Head of caudate nucleus (tissue), 42 donors: ENCODE measurements at places on chromosomes 7 and 10.
A peak's percentile ranks its signal among the peaks of the same experiment; 100 is the strongest.

- no peak for DNase-seq
Observed at GRCh38 chr7:71491336-71491735, 359.4 kb downstream of the GALNT17 start.

DNA sequence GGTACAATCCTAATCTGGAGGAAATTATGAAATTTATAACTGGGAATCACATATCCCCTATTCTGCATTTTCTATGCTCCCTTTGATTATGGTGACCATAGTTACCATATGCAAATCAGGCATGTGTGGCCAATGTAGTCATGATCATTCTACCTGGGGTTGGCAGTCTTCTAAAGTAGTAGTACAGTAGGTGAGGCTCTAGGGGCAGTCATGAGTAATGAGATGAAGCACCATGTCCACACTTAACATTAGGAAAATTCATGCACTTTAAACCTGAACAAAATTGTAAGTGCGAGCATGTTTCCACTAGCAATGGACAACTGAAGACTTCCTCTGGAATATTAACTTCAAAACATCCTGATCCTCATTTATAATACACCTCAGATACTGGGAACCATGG is 545.9 kb downstream of the SUGCT start:
- DNase-seq = no peak

- no peak for DNase-seq
Observed at GRCh38 chr10:96955794-96956193, 123.7 kb downstream of the LCOR start.

GRCh38 chr10:33963729-33964128 is 629.3 kb upstream of the NRP1 start:
- no peak for DNase-seq

- DNase-seq = no peak
Observed at GRCh38 chr7:46544396-46545008, 623.4 kb upstream of the IGFBP3 start.

GRCh38 chr7:140160308-140160707 is 16.5 kb downstream of the KDM7A start:
- DNase-seq = no peak

- no peak for DNase-seq
Observed at GRCh38 chr10:78754269-78755062, 314.3 kb upstream of the ZMIZ1 start.

GRCh38 chr7:147798001-147798400 is 792.6 kb upstream of the C7orf33 start:
- no peak for DNase-seq

DNA sequence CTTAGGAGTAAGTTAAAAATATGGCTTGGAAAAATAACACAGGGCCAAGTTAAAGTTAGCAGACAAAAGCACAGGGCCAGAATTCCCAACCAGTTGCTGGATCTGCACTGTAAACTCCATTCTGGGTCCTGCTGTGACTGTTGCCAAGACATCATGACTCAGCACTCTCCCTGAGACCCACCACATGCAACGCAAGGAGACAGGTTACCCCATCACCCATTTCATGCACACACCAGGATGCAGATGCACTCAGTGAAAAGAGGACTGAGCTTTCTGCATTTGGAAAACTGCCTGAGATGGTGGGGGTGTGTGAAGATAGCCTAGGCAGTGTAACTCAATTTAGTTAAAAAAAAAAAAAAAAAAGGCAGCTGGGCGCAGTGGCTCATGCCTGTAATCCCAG is 97.6 kb upstream of the ZNF438 start:
- DNase-seq = no peak

GRCh38 chr10:5381187-5381586 is 16.4 kb downstream of the UCN3 start:
- DNase-seq = no peak

- DNase-seq = no peak
Observed at GRCh38 chr7:386385-386784, 96.4 kb downstream of the FOXL3 start.

DNA sequence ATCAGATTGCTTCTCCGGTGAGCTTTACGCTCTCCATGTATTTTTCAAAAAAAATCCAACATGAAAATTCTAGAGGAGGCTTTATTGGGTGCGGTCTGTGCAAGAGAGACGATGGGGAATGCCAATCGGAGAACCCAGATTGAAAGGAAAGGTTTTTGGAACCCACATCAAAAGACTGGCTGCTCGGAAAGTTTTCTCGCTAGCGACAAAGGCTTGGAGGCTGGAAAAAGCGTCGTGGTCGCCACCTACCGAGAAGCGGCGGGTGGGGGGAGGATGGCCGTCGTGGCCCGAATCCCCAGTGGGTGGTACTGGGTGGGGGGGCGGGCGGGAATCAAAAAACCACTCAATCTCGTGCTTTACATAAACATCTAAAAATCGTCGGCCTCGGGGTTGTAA is 1.1 kb upstream of the GTF2I start:
- DNase-seq = peak; percentile 81

GRCh38 chr10:124596116-124596785 is 134.6 kb downstream of the LHPP start:
- DNase-seq = no peak

- no peak for DNase-seq
Observed at GRCh38 chr10:62178568-62178967, 90.1 kb downstream of the RTKN2 start.

GRCh38 chr10:119546009-119546408 is 3.5 kb upstream of the RGS10 start:
- no peak for DNase-seq

- DNase-seq = no peak
Observed at GRCh38 chr7:37356911-37357636, 91.6 kb downstream of the ELMO1 start.

DNA sequence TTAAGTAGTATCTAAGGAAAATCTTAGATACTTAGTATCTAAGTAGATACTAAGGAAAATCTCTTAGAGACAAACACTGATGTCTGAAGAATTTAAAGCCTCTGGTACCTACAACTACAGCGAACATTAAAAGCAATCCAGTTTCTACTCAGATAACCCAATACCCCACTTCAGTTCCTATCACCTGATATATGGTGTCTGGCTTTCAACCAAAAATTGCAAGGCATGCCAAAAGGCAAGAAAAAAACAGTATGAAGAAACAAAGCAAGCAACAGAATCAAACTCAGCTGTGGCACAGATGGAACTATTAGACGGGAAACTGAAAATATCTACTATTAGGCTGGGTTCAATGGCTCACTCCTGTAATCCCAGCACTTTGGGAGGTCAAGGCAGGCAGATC is 31.1 kb downstream of the ARHGAP12 start:
- no peak for DNase-seq

DNA sequence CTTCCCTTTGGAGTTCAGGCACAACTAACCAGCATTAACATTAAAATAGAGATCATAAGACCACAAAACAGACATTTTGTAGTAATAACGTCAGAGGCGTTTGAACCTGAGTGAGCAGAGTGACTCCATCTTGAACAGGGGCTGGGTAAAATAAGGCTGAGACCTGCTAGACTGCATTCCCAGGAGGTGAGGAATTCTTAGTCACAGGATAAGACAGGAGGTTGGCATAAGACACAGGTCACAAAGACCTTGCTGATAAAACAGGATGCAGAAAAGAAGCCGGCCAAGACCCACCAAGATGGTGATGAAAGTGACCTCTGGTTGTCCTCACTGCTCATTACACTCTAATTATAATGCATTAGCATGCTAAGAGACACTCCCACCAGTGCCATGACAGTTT is 493.2 kb upstream of the AUTS2 start:
- DNase-seq = no peak

- DNase-seq = no peak
Observed at GRCh38 chr10:60649485-60650377, 128.5 kb upstream of the CDK1 start.

DNA sequence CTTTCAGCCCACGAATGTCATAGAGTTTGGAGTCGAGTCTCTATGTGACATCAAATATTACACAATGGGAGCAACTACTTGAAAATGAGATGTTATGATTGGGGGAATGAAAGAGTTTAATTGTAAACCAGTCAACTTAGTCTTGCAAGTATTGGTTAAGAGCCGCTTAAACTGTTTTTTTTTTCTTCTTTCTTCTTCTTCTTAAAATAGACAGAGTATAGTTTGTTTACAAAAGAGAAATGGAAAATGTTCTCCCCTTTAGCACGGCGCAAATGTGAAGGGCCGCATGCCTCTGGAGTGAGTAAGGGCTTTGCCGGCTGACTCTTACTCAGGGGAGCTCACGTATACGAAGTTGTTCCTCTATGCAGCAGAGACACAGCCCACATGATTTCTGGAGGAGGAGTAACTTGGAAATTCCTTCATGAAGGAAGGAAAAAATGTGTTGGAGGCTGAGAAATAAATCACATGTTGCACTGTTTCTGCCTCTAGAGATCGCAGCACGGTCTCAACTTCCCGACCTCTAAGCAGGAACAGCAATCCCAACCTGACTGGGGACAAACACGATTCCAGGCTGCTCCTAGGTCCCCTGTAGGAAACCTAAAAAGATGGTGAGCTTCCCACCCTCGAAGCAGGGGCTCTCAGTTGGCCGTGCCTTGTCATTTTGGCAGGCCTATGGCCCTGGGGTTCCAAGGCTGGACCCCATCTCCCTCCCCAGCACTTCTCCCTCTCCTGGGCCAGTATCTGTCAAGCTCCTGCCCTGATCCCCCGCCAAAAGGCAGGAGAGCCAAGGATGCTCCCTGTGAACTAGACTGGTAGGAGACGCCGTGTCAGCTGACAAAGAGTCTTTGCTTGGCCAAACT is 44.8 kb downstream of the MYOF start:
- peak; percentile 40 for DNase-seq

DNA sequence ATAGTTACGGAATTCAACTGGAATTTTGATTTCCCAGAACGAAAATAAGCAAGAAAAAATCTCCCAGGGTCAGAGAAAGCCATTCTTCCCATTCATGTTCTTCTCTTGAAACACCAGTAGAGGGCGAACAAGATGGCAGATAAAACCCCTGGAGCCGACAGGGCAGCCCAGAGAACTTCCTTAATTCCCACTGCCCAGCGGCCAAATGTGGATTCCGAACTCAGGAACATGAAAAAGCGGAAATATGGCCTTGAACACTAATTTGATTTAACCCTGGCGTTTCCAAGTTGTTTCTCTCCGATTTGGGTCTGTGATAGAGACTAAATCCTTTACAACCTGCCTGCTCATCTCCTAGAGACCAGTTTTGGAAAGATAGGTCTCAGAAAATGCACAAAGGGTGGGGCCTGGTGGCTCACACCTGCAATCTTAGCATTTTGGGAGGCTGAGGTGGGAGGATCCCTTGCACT is 100.7 kb upstream of the WAC start:
- DNase-seq = peak; percentile 12

DNA sequence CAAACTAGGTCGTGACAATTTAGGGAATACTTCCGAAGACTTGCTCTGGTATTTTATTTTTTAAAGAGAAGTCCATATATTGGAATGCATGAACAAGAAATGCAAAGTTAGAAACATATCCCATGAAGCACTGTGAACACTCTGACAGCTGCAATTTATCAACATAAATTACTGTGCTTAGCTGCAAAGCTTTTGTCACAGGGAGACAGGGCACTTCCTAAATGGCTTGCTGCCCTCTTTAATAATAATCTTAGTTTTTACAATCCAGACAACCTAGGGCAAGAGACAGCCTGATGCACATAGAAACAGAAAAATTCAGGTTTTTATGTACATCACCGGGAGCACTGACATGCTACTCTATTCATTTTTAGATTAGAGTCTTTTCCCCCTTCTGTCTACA is 78.3 kb upstream of the NOBOX start:
- no peak for DNase-seq

- DNase-seq = no peak
Observed at GRCh38 chr7:127766831-127767459, 115.0 kb downstream of the SND1 start.

DNA sequence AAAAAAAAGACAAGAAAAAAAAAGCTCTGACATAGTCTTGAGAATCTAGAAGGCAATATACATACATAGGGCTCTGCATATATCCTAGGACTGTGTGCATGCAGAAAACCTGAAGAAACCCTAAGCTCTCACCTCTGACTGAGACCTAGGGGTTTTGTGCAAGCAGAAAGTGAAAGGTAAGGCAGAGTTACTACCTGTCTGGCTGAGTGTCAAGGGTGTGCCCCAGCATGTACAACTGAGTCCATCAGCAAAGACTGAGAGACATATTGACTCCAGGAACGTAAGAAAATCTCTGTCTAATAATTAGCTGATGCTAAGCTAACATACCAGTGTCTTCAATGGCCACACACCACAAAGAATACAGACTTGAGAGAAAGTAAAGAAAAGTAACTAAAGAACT is 16.3 kb upstream of the HNRNPH3 start:
- no peak for DNase-seq

- DNase-seq = no peak
Observed at GRCh38 chr10:129909531-129910256, 54.4 kb downstream of the EBF3 start.

DNA sequence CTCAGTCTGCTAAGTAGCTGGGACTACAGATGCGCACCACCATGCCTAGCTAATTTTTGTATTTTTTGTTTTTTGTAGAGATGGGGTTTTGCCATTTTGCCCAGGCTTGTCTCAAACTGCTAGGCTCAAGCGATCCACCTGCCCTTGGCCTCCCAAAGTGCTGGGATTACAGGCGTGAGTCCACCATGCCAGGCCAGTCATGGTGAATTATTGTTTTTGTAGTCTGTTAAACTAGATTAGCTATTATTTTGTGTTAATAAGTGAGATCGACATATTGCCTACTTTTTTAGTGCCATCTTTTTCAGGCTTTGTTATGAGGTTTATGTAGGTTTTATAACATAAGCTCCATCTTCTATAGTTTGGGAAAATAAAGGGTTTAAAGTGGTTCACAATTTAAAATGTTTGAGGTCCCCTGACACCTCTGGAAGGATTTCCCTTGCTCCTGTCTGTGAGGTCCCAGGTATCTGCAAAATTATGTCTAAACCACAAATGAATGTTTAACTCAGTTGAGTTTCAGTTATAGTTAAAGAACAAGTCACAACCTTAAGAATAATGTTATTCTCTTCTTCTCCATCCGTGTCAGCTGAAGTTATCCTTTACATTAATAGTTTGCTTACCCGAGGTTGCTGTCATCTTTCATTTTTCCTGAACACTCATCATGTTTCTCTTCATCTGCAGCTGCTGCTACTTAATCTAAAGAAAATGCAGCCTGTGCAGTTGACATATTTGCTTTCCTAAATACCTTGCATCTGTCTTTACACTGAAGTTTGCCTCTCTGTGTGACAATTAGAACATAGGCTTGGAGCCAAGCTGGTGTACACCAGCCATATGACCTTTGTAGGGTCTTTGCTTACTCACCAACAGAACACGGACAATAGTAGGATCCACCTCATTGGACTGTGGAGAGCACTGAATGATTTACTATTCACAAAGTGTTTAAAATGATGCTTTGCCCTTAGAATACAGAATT is 8.9 kb upstream of the VSTM4 start:
- no peak for DNase-seq

- DNase-seq = no peak
Observed at GRCh38 chr10:24618401-24618800, 105.3 kb downstream of the ARHGAP21 start.

- no peak for DNase-seq
Observed at GRCh38 chr7:134089446-134089845, 37.7 kb upstream of the LRGUK start.

DNA sequence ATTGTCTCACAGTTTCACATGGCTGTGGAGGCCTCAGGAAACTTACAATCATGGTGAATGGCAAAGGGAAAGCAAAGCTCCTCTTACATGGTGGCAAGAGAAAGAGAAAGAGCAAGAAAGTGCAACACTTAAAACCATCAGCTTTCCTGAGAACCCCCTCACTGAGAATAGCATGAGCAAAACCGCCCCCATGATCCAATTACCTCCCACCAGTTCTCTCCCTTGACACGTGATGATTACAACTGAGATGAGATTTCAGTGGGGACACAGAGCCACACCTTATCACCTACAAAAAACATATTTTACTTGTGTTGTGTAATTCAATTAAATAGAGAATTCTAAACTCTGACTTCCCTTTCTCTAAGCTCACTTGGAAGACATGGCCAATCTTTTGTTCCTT is 80.2 kb downstream of the SEMA3C start:
- DNase-seq = peak; percentile 59
